ENCODE measurements at places on chromosomes 12 and 14.

DNA sequence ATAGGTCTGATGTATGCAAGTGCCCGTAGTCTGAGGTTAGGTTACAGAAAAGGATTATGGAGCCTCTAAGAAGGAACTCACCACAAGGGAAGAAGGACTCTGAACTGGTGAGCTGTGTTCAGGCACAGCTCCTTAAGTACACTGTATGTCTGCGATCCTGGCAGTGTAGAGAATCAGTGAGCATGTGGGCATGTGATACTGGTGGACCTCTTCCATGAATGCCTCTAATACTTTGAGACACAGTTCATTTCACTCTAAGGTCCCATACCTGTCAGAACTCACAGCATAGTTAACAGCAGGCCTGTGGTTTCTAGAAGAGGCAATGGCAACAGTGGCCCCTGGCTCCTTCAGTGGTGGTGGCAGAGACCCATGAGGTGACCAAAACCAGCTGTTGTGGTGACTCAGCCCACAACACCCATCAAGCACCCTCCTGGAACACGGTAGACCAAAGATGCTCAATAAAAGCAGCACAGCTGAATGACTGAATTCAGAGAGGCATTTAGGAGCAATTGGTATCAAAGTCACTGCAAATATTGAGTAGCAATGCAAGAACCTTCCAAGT is 6.9 kb upstream of the OR6J1 start:
- H3K27ac ChIP-seq, result no peak overlapping the region
- DNase-seq, result no peak
- H3K4me3 ChIP-seq, result no peak overlapping the region
- H3K27me3 ChIP-seq, result no peaks in the 10 kb centered on the region
- H3K36me3 ChIP-seq, result no peaks in the 10 kb centered on the region

DNA sequence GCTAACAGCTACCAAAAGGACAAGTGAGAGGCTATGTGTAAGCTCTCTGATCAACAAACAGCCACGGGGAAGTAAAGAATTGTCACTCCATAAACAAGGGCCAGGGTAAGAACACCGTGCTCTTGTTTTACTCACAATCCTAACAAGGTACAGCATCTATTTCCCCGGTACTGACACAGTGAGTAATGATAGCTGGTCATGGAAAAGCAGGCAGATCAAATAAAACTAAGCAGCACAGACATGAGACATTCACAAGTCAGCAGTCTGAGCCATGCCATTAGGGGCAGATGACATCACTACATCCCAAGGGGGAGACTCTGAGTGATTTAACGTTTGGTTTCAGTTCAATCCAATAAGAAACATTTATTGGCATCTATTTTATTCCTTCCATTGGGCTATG is 54.4 kb downstream of the ARL6IP4 start:
- H3K27me3 ChIP-seq, result no peaks in the 10 kb centered on the region
- H3K4me1 ChIP-seq, result peaks cover 14% of the 10 kb centered on the region
- peaks cover 9% of the 10 kb centered on the region for H3K36me3 ChIP-seq
- H3K4me3 ChIP-seq, result no peak overlapping the region

DNA sequence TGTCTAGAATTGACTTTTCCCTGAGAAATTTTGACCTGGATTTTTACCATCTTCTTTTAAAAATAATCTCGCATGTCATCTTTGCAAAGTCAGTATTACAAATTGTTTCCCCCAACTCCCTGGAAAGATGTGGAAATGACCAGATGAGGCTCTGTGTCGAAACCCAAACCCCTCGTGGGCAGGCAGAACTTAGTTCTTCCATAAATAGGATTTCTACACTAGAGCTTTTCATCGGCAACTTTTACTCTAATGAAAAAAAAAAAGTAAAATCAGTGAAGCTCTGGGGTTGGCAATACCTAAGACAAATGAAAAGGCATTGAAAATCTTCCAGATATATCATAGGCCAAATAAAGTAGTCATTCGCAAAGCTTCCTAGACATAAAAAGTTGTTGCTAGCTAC is 17.0 kb downstream of the SSPN start:
- peaks cover 38% of the 10 kb centered on the region for H3K27me3 ChIP-seq
- H3K27ac ChIP-seq, result no peak overlapping the region
- no peak overlapping the region for H3K4me3 ChIP-seq
- no peak for DNase-seq
- H3K4me1 ChIP-seq, result no peaks in the 10 kb centered on the region

- DNase-seq, result no peak
- H3K36me3 ChIP-seq, result no peaks in the 10 kb centered on the region
- H3K27me3 ChIP-seq, result no peaks in the 10 kb centered on the region
- H3K4me3 ChIP-seq, result no peak overlapping the region
- H3K27ac ChIP-seq, result no peak overlapping the region
Measured at GRCh38 chr12:128163086-128163485, 103.9 kb upstream of the TMEM132C start.

DNA sequence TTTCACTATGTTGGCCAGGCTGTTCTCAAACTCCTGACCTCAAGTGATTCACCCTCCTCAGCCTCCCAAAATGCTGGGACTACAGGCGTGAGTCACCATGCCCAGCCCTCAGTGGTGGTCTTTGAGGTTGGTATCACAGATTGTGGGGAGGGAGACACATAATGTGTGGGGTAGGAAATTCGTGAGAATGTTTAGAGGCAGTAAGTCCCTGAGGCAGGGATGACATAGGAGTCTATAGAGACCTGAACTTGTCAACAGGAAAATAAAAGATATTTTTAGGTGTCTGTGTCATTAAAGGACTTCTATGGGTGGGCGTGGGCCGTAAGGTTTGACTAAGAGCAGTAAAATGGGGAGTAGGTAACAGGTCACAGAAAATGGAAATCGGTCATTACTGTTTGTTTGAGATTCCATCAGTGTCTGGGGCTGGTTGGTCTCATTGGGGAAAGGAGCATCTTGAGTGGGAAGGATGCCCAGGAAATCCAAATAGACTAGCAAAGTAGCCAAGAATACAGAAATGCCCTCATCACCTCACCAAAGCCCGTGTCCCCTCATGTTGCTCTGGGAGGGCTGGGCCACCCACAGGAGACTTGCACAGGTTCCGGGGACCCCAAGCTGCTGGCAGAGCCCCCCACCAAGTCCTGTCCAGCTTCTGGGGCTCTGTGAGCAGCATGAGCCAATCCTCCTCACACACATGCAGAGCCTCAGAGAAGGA is 63.6 kb upstream of the BCL2L14 start:
- peaks cover 14% of the 10 kb centered on the region for H3K36me3 ChIP-seq
- peaks cover 69% of the 10 kb centered on the region for H3K4me1 ChIP-seq
- H3K4me3 ChIP-seq, result peak overlapping the region; percentile 74
- DNase-seq, result peak; percentile 84
- peak overlapping the region; percentile 97 for H3K27ac ChIP-seq

Data from activated CD4-positive, alpha-beta T cell treated with anti-CD3 and anti-CD28 coated beads, Interleukin-2, amount 10 ng/mL, durations not matched to agents 24 days and 14 days (primary cell).